ENCODE measurements at places on chromosomes 2 and 18.

GRCh38 chr2:203786549-203787351, 80.3 kb downstream of the CD28 start:
- peak; percentile 90 for DNase-seq

DNA sequence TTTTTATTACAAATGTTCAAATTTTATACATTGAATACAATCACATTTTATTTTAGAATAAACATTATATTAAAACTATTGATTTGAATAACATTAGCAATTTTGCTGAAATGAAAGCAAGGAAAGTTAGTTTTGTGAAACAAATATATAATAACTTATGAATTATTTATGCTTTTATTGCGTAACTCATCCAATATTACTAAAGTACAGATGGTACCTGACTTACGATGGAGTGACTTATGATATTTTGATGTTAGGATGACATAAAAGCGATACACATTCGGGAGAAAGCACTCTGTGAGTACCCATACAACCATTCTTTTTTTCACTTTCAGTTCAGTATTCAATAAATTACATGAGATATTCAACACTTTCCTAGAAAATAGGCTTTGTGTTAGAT, 26.5 kb downstream of the GPR39 start:
- no peak for DNase-seq

DNA sequence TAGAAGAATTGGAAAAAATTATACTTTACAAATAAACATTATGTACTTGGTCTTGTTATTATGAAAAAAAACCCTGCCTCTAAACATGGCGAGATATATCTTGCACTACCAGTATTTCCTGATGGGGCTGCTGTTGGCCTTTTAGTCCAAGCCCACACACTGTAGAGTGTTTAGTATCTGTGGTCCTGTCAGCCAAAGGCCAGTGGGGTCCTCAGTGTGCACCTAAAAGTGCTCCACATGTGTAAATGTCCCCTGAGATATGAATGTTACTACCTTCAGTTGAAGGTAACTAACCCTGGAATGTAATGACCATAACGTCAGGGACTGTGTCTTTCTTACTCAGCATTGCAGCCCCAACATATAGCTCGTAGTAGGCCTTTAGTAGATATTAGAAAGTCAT, 71.1 kb upstream of the HK2 start:
- no peak for DNase-seq

DNA sequence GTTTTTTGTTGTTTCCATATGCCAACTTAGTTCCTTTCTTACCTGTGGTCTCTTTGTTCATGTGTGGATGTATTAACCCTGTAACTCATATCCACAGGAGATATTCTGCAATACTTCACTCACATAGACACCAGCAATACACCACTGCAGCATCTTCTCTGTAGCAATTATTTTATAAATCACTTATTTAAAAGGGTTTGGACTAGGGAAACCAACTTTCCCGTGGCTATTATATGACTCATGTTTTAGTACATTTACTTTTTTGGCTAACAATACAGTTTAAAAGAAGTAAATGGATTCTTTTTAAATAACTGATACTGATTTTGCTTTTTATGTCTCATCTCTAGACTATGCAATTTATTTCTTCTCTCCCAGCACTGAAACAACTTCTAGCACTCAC, 488.9 kb downstream of the MBD2 start:
- DNase-seq = no peak

DNA sequence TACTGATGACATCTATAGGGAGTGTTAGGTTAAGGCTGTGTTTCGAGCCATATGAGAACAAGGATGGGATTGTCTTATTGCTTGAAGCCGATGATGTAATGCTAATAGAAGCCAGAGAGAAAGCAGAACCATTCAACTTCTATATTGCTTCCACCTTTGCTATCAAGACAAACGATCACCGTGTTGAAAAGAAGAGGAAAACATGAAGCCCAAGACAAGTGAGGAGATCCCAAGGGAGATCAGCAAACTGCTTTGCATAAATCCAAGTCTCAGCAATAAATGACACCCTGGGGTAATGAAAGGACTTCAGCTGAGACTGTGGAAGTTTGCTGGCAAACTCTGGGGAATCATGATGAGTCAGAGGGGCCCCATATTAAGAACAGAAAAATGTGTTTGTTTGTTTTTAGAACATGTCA, 206.2 kb downstream of the NCKAP5 start:
- peak; percentile 44 for DNase-seq

DNA sequence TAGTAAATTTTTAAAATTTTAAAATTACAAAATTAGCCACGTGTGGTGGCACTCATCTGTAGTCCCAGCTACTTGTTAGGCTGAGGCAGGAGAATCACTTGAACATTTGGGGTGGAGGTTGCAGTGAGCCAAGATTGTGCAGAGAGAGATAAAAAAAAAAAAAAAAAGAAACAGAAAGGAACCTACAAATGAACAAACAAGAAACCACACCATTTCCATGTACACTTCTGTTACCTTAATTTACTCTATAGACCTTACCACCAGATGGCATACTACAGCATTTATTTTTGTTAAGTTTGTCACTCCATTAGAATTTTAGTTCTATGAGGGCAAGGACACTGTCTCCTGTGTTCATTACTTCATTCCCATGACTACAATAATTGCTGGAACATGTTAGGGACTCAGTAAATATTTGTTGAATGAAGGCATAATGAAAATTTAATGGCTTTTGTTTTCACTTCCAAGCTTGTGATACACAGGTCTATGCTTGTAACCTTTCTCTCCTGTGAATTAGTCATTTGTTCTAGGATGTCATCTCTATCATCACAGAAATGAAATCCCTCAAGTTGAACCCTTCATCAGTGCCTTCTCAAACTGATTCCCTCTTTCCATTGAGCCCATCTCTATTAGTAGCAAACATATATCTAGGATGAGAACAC, 76.0 kb downstream of the ARHGAP15 start:
- no peak for DNase-seq

DNA sequence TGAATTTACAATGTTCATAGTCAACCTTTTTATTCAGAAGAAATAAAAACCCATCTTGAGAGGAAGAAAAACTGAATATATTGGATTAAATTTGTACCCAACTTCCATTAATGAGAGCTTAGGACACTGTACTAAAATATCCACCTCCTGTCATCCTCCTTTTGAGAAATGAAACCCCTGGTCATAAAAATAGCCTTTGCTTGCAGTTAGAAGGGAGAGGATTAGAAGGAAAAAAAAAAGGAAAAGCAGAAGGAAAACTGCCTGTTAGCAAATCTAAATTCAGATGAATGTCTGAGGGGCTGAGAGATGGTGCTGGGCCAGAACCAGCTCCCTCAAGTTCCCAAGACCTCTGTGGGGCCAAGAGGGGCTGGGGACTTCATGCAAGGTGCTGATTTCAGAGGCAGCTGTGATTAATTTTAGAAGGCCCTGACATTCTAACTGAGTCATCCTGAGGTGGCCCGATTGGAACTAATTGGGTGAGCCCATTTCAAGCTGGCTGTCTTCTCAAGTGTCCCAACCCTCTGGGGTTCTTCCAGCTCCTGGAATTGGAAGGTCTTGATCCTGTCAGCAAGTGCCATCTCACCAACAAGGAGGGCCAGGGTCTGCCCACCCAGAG, 38.4 kb upstream of the BIN1 start:
- DNase-seq = no peak

DNA sequence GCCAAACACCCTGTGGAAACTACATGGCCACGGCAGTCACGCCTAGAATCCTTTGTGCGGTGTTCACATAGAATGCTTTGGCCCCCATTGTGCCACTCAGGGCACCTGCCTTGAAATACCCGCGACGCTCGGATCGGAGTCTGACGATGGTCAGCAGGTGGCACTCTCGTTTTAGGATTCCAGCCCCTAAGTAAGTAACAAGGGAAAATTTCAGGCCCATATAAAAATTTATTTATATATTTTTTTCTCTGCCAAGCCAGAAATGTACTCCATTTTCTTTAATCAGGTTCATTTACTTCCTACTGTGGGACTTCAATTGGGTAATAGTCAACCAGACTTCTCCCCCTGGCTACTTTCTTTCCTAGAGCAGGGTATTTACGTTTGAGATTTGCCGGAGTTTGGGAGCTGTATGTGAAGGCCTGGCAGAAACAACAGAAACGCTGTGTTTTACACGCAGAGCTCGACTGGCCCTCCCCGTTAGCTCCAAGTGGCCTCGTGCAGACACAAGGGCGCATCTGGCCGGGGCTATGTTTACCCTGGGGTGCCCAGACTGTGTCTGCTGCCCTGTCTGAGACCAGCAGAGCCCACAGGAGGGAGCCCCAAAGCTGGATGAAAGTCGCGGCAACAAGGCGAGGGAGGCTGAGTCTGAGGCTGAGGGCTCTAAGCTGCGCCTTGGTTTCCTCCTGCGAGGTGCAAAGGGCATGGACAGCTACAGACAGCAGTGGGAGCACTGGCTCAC, 41.6 kb downstream of the LRRC30 start:
- DNase-seq = peak; percentile 17

GRCh38 chr18:54806526-54806925, 21.8 kb upstream of the RAB27B start:
- DNase-seq = no peak

DNA sequence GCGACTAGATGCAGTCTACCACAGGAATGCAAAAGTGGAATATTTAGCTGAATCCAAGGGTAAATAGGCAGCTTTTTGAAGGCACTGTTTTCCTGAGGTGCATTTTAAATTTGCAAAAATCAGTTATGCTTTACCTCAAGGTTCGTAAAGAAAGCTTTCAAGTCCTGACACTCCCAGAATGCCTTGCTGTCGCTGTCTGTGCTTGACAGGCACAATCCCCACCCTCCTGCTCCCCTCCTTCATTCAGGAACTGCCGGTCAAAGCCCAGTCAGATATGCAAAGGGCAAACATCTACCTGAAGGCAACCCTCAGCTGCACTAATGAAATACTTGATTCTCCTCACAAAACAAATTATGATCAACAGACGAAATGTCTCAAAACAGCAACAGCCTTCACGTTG, 97.4 kb upstream of the DDX18 start:
- no peak for DNase-seq

DNA sequence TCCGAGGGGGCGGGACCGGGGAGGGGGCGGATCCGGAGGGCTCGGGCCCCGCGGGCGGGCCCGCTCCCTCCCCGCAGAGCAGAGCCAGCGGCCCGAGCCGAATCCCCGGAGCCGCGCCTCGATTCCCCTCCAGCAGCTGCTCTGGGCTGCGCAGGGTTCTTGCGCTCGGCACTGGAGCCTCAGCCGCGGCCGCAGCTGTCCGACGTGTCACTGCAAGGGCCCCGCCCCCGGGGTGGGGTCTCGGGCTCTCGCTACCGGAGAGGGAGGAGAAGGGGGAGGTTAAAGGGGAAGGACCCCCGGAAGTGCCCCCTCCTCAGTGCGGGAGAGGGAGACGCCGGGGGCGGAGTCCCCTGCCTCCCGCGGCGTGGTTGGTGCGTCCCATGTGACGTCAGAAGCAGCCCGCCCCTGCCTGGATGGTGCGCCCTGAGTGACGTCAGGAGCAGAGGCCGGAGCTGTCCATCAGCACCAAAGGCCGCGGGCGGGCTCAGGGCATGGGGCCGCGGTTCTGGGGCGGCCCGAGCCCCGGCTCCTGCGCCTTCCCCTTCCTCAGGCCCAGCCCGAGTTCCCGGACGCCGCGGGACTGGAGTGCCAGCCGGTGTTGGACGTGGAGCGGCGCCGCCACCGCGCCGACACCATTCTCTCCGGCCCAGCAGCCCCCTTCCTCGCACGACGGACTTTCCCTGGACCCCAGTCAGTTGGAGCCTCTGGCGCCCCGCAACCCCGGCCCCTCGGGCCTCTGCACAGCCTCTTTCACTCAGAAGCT, at the start of the genes CHPF and TMEM198:
CHPF (minus strand) TSS at position 214 of the 763 bp plus-strand sequence. CDS start 271 bp downstream, outside the sequence.
TMEM198 (plus strand) TSS at position 433 of the 763 bp plus-strand sequence. CDS start 700 bp downstream, outside the sequence.
- peak; percentile 97 for DNase-seq

DNA sequence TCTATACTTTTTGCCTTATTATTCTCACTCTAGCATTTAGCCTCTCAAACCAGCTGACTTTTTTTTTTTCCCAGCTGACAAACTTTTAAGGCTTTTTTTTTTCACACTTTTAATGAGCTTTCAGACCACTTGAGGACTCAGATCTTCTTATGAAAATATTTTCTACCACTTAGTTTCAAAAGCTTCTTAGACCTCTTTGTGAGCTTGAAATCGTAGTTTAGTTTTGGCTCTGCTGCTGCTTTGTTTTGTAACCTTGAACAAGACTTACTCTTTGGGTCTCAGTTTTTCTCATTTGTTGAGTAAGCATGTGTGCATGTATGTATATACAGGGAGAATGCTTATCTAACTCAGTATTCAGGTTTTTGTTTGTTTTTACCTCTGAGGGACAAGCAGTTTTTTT, 3.5 kb downstream of the NBEAL1 start:
- DNase-seq = no peak

- no peak for DNase-seq
Measured at GRCh38 chr2:269356-270030, 4.7 kb downstream of the ACP1 start.

- no peak for DNase-seq
Measured at GRCh38 chr2:219451661-219452360, 17.2 kb downstream of the SPEG start.

GRCh38 chr2:33488178-33488690, 11.8 kb downstream of the RASGRP3 start:
- no peak for DNase-seq

DNA sequence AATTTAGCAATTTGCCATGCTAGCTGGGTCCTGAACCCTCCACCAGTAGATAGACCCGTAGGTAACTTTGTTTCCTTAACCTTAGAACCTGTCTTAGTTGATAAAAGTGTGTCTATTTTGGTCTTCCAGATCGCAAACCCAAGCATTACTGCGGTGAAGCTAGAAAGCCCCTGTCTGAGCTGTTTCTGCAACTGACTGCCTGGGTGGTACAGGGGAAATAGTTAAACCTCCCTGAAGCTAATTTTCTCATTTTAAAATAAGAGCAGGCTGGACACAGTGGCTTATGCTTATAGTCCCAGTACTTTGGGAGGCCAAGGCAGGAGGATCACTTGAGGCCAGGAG, 101.7 kb upstream of the MSH2 start:
- DNase-seq = no peak

GRCh38 chr2:100692381-100692780, 127.6 kb upstream of the NPAS2 start:
- DNase-seq = no peak

DNA sequence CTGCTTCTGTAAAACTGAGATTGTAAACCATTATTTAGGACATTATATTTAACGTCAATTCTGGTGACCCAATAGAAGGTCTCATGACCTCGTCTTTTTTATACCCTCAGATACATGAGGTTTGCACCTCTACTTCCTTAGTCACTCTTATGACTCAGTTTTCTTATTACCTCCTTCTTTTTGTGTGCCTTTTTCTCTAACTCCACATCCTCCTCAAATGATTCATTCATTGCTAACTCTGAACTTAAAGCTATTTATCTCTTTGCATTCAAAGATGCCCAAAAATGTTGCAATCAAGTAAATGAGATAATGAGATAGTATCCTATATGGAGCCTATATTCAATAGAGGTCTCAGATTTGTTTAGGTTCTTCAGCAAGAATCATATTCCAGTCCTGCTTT, 121.0 kb upstream of the KYNU start:
- DNase-seq = no peak

- no peak for DNase-seq
Measured at GRCh38 chr2:60586081-60586480, 32.6 kb upstream of the BCL11A start.

GRCh38 chr2:120703330-120703994, 32.2 kb upstream of the GLI2 start:
- peak; percentile 26 for DNase-seq

GRCh38 chr2:136253288-136254004, 135.5 kb upstream of the CXCR4 start:
- DNase-seq = no peak

GRCh38 chr2:100013892-100014677, 128.3 kb downstream of the AFF3 start:
- peak; percentile 94 for DNase-seq

- DNase-seq = peak; percentile 57
Measured at GRCh38 chr2:65630643-65631042, 198.2 kb upstream of the SPRED2 start.
